ENCODE measurements at places on chromosomes 1 and 21. TPM values are rescaled to one million over a fixed set of nuclear protein-coding genes. Genes with fewer than 3 reads are reported as not detected.

DNA sequence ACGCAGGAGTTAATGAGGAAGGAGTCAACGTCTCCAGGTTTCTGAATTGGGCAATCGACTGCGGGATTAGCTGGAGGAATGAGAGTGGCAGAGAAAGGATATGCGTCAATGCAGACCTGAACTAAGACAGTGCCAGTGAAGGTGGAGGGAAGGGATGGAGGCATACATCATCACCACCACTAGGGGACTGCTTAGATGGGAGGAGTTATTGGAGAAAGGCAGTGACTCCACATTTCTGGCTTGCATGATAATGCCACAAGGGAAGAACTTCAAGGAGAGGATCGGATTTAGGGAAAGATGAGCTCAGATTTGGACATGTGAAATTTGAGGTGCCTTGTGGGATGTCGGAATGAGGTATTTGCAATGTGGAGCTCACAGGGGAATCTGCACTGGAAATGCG, 17.5 kb downstream of the VASH2 start:
- DNase-seq, result no peak

DNA sequence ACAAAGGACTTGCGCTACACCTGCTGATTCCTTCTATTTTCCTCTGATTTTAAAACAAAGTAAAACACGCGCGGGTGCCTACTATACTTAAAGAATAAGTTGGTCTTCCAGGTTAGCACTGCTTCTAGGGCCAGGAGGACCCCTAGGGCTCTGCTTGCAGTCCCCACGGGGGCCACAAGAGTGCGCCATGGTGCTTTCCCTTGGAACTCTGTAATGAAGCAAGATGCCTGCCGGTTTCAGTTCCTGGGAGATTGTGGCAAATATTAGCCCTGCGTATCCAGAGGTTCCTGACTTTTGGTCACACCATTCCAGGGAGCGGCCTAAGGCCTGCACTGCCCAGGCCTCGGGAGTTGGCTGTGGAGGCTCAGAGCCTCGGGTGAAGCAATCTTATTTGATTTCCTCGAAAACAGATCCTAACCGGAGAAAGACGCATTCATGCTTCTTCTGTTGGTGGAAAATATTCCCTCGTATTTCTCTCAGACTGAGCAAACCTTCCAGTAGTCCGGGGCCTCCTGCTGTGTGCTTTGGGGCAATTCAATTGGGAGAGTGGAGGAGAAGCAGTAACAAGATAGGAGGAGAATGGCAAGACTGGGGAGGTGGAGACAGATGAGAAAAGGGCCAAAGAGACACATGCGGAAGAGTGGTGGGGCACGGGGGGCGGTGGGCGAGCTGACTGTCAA, 25.3 kb downstream of the ADAM30 start:
- peak; percentile 75 for DNase-seq

DNA sequence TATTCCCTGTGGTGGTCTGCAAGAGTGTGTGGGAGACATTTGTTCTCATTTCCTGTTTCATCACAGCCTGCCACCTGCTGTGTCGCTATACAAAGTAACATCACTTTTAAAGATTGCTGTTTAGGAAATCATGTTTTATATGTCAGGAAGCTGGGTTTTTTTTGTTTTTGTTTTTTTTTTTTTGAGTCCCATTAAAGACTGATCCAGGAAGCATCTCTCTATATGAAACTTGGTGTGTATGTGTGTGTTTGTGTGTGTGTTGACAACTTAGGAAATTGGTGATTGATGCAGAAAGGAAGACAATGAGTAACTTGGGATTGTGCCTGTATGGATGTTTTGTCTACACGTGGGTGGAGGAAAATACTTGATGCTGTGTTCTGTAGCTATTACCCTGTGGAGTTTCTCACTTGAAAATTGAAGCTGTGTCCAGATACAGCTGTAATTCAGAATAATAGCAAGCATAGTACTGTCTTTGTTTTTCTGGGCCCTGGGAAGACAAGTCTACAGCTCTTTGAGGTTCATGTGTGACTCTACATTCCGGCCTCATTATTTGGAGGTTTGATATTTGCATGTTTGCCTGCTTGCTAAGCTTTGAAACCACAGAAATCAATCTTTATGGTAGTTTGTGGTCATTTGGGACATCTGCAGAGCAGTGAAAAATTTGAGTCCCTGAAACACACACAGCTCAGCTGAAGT, 47.9 kb downstream of the LAMC1 start:
- no peak for DNase-seq

GRCh38 chr1:92219028-92219427, 1.3 kb downstream of the C1orf146 start:
- DNase-seq, result no peak

DNA sequence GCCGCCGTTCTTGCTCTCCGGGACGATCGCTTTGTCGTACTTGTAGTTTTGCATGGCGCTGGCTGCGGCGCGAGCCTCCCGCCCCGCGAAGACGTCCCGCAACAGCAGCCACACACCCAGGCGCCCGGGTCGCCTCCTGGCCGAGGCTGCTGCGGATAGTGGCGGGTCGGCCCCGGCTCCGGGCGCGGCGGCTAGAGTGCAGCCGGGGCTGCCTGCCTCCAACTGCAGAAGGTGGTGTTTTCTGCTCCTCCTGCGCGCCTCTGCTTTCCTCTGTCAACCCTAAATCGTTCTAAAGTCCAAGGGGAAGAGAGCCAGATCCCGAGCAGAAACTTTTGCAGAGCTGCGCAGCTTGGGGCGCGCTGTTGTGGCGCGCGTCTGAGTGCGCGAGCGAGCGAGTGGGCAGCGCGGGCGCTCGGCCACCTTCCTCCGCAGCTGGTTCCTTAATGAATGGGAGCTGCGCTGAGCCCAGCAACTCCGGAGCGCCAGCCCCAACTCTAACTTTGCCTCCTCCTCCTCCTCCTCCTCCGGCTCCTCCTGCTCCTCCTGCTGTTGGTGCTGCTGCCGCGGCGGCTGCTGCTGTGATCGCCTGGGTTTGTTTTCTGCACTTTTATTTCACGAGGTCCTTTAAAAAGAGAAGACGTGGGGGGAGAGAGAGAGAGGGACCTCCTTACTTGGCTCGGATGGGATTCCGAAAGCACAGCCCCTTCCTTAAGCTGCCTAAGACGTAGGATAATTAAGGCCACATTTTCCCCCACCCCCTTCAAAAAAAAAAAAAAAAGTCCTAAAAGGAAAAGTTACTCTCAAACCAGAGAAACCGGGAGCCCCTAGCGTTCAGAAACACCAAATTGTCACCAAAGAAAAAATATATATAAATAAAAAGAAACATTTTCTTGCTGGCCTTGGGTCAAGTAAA, at the start of gene PLPP3:
PLPP3 (minus strand) TSS at position 601 of the 913 bp plus-strand sequence; CDS start at position 54, 547 bp downstream.
- peak; percentile 92 for DNase-seq

- no peak for DNase-seq
These were observed 884 bp downstream of the PHACTR4 start for GRCh38 chr1:28370239-28371009.

- DNase-seq, result peak; percentile 35
These were observed 14.6 kb upstream of the PKP1 start for GRCh38 chr1:201268604-201269151.

- DNase-seq, result no peak
These were observed 14.7 kb downstream of the ATPAF1 start for GRCh38 chr1:46653405-46653958.

DNA sequence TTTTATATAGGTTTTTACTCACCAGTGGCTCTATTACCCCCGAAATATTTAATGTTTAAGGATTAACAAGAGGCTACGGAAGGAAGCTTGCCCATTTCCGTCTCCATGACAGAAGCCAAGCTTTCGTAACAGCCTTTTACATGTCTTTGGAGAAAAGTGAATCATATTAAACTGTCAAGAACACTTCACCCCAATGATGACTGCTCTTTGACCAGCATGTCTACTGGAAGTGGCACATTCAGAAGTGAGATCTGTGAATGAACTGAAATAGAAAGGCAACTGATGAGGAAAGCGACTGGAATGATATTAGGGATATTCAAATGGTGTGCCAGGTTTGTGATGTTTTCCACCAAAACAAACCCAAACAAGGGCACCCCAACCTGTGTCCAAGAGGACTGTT, 8.5 kb upstream of the PRDM15 start:
- no peak for DNase-seq

- no peak for DNase-seq
These were observed 49.7 kb downstream of the AHDC1 start for GRCh38 chr1:27554293-27554692.

DNA sequence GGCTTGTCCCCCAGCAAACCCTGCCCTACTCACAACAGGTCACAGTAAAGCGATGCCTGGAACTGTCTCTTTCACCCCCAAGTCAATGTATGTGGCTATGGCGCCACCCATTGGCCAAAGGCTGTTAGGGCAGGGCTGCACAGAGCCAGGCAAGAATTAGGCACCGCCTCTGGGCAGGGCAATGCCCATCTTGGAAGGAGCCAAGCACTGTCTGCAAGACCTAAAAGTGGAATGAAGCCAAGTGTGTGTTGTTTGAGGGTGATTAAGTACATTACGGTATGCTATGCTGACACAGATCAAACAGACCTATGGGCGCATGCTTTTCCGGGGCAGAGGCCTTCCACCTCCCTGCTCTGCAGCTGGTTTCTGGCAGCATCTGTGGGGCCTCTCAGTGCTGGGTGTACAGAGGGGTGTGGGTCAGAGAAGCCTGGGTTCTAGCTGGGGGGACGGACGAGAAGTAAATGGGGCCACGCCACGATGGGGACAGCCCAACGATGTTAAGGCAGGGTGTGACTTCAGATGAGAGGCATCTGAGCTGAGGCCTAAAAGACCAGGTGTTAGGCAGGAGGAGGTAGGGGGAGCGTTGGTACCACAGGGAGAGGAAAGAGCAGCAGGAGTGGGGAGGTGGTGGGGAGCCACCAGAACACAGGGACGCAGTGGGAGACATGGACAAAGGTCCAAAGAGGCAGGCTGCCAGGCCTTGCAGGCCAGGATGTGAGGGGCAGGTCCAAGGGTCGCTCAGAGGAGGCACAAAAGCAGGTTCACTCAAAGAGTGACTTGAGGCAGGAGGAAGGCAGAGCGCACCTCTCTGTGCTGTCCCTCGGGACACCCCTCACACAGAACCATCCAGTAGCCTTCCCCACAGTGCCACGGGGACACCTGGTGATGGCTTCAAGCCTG, 49.8 kb downstream of the ACOT7 start:
- peak; percentile 51 for DNase-seq

GRCh38 chr1:228898582-228898992, 163.3 kb downstream of the RHOU start:
- DNase-seq, result no peak

DNA sequence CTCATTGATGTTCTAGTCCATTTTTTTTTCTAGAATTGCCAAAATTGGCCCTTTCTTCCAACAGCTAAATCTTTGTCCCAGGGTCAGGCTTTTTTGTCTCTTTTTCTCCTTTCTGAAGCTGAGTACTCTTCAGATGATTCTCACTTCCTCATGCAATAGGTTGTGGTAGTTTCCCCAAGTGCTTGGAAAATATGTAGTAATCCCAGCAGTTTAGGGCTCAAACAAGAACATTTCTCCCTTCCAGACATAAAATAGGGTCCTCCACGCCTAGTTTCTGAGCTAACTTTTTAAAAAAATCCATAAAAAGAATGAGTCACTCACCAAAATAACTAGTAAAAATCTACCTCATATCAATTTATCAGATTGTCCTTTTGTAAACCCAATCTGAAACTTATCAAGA, 10.0 kb upstream of the MCOLN3 start:
- no peak for DNase-seq

GRCh38 chr21:33069994-33070743, at the start of gene OLIG1:
Gene OLIG1, plus strand, starts transcription at chr21:33070141. Its CDS starts 106 bp downstream, at chr21:33070247.
- DNase-seq, result peak; percentile 20

- no peak for DNase-seq
These were observed 932 bp downstream of the MAP10 start for GRCh38 chr1:232806186-232806510.

DNA sequence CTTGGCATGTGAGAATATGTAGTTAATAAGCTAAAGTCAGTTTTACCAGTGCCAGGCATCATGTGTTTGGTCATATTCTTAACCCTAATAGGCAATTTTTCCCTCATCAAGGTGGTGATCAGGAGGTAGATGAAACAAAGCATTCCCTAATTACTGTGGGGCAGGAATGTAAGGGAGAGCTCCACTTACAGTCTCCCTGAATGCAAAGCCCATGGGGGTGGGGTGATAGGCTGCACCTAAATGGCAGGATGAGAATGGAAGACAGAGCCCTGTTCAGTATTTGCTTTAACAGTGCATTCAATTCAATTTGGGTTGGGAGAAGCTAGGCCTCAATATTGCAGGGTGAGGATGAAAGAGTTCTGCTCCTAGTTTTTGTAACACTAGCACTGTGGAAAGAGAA, 23.4 kb downstream of the ZNF678 start:
- DNase-seq, result no peak

- DNase-seq, result no peak
These were observed 14.2 kb upstream of the ADORA3 start for GRCh38 chr1:111517469-111518225.

DNA sequence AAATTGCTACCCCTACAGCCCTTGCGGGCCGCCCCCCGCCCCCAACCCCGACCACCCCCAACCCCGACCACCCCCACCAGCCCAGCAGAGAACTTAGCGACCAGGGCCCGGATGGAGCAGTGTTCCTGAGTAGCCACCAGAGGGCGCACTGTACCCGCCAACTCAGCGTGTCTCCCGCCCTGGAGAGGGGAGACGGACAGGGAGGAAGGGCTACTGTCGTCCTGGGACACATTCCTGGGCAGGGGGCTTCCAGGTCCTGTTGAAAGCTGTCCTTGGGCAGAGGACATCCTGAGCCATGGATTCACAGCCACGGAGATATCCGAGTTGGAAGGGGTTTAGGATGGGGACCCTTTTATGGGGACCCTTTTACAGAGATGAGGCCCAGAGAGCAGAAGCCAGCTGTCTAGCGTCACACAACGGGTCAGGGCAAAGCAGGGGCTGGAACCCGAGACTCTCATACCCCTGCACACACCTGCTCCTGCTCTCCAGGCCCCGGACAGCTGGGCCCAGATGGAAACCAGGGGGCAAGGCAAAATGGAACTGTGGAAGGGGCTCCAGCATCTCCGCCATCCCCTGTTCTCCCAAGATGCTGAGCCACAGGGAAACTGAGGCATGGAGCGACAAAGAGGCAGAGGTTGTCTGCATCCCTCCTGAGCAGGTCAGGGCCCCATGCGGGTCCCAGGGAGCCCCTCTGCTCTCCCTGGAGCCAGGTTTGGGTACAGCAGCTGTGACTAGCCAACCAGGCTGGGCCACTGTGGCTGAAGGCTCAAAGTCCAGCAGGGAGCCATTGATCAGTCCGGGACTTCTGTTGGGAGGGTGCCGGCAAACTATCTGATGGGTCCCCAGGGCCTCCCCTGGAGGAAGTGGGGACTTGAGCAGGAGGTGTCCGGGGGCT, 25.0 kb upstream of the LAPTM5 start:
- peak; percentile 69 for DNase-seq

DNA sequence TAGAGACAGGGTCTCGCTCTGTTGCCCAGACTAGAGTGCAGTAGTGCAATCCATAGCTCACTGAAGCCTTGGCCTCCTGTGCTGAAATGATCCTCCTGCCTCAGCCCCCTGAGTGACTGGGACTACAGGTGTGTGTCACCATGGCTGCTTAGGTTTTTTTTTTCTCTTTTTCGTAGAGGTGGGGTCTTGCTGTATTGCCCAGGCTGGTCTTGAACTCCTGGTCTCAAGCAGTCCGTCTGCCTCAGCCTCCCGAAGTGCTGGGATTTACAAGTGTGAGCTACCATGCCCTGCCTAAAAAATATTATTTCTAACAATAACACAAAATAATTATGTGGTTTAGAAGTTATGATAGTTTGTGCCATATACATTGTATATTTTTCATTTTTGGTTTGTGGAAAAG, 9.9 kb downstream of the CAMTA1 start:
- DNase-seq, result no peak

Gene NSUN4
- total RNA-seq, result 26.0 TPM

Gene RNF11
- 34.9 TPM for total RNA-seq

Gene SAMD13
- 0.66 TPM for total RNA-seq

Gene CRNN
- total RNA-seq, result not detected
